ENCODE measurements at places on chromosomes 2 and 18.

- no peak for DNase-seq
Measured at GRCh38 chr18:38747153-38747552, 1181.6 kb upstream of the CELF4 start.

DNA sequence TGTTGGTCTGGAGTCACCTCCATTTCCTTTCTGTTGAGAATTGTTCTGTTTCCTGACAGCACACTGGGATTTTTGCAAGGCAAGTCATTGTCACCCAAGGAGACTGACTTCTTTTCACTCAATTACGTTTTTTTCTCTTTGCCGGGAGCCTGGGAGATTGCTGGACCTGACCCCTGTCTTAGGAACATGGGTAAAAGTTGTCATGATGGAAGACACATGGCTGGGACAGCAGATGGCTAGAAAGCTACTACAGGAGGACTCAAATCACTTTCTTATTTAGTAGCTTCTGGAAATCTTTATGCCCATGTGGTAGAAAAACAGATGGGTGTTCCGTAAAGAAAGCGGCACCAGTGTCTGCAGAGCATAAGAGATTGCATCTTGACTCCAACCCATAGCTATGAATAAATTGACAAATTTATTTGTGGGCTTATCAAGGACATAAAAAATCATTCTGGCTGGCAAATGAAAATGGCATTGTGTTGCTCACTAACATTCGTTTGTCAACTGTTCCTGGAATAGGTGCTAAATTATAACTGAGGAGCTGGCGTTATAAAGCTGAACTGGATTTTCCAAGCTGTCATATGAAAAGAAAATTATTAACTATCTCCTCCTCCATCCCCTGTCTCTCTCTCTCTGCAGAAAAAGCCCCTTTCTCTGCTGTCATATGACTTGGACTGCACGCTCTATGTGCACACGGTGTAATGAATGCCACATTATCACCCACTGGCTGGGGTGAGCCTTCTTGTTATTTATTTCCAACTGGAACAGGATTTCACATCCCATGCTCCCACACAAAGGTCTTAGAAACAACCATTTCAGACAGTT, 159.8 kb downstream of the SH3RF3 start:
- no peak for DNase-seq

DNA sequence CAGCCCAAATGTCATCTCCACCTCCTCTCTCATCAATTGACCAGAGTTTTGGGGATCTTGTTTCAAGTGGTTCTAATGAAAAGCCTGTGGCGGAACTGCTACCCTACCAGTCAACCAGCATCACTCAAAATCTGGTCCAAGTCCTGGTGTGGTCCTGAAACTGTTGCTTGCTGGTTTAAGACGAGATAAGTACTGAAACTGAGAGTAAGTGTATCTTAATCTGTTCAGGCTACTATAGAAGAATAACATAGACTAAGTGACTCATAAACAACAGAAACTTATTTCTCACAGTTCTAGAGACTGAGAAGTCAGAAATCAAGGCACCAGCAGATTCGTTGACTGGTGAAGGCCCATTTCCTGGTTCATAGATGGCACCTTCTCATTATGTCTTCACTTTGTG, 879 bp upstream of the GALNT5 start:
- no peak for DNase-seq

GRCh38 chr2:209840434-209840833, 68.8 kb downstream of the UNC80 start:
- DNase-seq = peak; percentile 16

- DNase-seq = no peak
Measured at GRCh38 chr2:118993392-118993752, 51.4 kb downstream of the MARCO start.

- DNase-seq = no peak
Measured at GRCh38 chr2:3535794-3536681, 16.7 kb upstream of the ADI1 start.

- no peak for DNase-seq
Measured at GRCh38 chr2:133146893-133147292, 421.4 kb downstream of the NCKAP5 start.

- DNase-seq = no peak
Measured at GRCh38 chr2:42900289-42900891, 108.0 kb upstream of the HAAO start.

GRCh38 chr2:229378386-229378785, 107.3 kb upstream of the PID1 start:
- no peak for DNase-seq

GRCh38 chr2:107062599-107063220, 176.7 kb upstream of the ST6GAL2 start:
- no peak for DNase-seq

DNA sequence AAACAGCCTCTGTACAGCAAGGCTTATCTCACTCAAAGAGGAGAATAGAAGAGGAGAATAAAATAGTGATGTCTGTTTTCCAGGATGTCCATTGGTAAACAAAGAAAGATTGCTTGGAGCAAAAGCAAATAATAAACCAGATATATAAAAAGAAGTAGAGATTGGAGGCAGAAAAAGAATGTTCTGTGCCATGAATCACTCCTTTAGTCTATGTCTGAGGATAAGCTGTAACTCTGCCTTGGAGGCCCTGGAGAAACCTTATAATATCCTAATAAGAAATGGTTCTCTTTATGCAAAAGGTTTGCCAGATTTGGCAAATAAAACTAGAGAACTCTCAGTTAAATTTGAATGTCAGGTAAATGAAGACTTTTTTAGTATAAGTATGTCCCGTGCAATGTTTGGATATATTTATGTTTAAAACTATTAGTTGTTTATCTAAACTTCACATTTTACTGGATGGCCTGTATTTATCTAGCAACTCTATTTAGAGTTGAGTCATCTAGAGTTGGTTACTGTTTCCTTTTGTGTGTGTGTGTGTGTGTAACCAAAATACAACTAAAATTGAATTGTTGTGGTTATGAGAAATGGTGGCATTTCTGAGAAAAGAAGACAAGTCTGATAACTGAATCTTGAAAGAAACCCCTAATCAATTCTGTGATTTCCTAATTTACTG, 510.3 kb upstream of the SETBP1 start:
- DNase-seq = no peak

GRCh38 chr2:43943323-43943722, 52.5 kb downstream of the LRPPRC start:
- no peak for DNase-seq

DNA sequence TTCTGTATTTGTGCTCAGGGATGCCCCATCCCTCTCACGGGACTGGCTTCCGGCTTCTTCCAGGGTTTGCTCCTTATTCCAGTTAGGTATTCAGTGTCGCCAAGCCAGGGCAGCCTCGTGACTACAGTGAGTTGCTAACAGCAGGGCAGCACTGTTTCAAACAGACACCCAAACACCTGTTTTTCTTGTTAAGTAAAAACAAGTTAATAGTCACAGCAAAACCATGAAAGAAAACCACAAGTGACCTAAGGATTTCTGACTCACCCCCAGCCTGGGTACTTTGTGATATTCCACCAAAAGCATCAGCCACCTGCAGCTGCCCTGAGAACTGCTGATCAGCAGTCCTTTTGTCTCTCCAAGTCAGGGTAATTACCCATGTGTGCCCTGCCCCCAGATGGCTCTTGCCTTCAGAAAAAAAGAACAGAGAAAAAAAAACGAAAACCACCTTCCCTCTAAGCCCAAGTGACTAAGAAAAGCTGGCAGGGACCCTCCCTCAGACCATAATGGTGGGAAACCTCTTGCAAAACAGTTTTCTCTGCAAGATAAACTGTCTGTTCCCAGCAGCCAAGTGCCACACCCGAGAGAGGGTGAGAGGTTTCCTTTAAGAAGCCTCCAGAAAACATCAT, 178.2 kb downstream of the ANAPC1 start:
- no peak for DNase-seq

DNA sequence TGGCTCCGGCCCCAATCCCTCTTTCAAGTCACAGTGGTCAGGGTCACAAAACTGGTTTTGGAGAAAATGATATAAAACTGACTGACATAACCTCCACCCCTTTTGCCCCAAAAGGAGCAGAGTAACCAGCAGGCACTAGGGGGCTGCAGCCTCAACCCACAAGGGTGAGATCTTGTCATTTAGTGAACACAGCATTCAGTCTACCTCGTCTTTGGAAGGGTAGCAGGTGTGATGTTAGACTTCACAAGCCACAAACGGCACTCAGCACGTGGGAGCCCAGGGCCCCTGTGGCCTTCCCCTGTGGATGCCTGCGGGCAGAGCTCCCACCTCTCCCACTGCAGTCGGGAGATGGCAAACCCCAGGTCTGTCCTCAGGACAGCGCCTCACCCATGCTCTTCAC, 372.1 kb upstream of the MYT1L start:
- DNase-seq = no peak

- DNase-seq = no peak
Measured at GRCh38 chr2:28521663-28522062, 25.8 kb downstream of the PLB1 start.

DNA sequence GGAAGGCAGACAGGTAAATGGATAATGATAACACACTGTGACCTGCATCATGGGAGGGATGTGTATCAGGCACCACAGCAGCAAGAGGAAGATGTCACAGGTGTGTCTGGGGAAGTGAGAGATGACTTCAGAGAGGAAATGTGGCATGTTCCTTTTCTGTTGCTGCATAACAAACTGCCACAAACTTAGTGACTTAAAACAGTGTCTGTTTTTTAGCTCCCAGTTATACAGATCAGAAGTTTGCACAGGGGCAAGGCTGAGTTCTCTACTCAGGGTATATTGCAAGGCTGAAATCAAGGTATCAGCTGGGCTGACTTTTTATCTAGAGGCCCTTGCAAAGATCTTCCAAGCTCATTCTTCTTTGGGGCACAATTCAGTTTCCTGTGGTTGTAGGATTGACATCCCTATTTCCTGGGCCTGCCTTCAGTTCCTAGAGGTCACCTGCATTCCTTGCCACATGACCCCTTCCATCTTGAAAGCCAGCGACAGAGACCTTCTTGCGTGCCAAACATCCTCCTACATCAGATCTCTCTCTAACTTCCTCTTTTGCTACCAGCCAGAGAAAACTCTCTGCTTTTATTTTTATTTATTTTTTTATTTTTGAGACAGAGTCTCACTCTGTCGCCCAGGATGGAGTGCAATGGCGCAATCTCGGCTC, 2.1 kb upstream of the MAP3K2 start:
- no peak for DNase-seq

DNA sequence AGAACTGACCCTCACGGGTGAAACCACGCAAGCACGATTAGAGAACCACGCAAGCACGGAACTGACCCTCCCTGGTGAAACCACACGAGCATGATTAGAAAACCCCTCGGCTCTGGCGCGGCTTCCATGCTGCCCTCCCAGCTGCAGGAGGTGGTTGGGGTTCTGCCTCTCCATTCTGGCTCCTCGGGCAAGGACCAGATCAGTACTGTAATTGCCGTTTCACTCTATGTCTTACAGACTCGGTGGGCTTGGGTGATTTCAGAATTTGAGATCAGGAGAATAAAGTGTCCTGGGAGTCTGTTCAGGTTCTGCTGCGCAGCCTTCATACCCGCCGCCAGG, 58.3 kb upstream of the KCNG2 start:
- no peak for DNase-seq

DNA sequence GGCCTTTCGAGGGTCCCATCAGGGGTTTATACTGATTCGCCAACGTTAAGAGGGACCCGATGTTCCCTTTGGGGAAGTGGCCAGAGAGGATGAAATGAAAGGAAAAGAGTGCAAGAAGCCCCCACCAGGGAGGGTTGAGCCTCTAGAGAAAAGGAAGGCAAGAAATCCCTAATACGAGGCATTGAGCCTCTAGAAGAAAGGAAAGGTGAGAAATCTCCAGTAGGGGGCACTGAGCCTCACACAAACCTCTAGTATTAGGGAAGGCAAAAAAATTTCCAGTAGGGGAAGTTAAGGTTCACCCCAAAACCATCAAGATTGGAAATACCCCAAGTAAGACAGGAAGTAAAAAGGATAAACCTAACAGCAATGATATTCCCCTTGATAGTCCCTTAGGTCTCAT, 9.8 kb upstream of the SAP130 start:
- DNase-seq = no peak

DNA sequence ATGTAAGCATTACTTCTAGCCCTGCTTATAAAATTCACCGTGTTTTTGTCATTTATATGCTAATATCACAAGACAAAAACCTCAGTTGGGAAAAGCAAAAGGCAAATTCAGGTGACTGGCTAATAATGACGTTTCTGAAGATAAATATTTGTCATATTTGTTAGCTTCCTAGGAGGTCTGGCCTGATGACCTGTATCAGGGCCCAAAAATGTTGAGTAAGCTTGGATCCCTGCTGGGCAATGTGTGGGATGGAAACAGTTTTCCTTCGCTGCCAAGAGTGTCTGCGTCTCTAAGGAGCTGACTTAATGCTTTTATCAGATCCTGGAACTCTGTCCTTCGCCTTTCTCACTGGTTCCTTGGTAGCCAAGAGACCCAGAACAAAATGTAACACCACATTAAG, 230.1 kb upstream of the PXDN start:
- DNase-seq = no peak

DNA sequence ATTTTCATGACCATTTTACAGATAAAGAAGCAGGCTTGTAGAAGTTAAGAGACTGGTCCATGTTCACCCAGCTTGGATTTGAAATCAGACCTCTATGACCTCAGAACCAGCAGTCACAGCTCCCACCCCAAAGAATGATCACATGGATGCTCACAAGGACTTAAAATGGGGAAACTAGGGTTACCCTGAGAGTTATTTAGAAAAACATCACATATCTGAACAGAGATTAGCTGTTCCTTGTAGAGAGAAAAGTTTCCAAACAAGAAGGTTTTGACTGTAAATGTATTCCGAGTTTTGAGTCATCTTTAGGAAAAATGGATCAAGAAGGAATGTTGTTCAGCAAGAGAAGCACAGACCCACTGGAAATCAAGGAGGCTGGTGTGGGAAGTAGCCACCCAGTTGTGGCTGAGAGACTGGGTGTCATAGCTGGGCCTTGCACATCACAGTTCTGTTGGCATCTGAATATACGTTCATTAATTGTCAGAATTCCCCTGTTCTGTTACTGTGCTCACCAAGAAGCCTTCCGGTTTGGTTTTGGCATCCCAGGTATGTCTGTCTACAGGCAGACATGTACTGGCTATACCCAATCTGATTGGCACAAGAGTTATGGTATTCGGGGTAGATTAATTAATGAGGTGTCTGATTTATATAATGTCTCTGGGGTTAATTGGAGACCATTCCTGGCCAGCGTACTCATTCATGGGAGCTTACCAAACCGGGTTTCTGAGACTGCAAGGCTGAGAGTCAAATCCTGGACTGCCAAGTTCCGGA, 371.8 kb upstream of the SLC14A2 start:
- no peak for DNase-seq

DNA sequence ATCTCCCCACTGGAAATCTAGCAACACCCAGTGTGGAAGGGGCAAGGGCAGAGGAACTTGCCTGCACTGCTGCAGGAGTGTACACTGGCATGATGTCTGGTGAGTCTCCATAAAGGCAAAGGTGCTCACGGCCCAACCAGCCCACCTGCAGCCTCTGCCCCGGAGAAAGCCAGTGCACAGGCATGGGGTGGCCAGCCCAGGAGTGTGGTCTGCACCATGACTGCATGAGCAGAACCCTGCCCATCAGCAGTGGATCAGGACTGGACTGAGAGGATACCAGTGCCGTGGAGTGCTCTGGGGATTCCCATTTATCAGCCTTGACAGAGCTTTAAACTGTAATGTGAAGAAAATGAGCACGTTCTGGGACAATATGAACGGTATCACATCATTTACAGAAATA, 342.6 kb upstream of the HS6ST1 start:
- DNase-seq = no peak

- no peak for DNase-seq
Measured at GRCh38 chr2:15073664-15074063, 441.1 kb downstream of the LRATD1 start.
